ENCODE measurements at places on chromosomes 12 and 14.

GRCh38 chr12:120230974-120231315, 30.0 kb upstream of the RPLP0 start:
- DNase-seq, result no peak

- no peak for DNase-seq
Observed at GRCh38 chr12:54364413-54364812, at the start of gene GPR84. Gene GPR84 (minus strand): TSS chr12:54364486. CDS start chr12:54363851, 635 bp downstream.

DNA sequence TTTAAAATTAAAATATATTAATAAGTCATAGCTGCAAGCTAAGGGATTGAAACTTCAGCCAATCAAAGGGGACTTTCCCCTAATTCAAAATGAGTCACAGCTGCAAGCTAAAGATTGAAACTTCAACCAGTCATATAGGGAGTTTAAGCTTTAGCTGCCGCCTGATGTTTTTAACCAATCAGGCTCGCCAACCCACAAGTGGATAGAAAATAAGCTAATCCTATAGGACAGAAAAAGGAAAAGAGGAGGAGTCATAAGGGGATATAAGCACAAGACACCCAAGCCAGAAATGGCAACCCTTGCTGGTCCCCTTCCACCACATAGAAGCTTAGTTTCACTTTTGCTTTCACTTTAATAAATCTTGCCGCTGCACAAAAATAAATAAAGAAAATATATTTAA, 1154.6 kb downstream of the GALC start:
- no peak for DNase-seq

- no peak for DNase-seq
Observed at GRCh38 chr14:45194964-45195363, 58.0 kb downstream of the MIS18BP1 start.

GRCh38 chr12:112998987-112999767, 20.9 kb downstream of the OAS2 start:
- no peak for DNase-seq

DNA sequence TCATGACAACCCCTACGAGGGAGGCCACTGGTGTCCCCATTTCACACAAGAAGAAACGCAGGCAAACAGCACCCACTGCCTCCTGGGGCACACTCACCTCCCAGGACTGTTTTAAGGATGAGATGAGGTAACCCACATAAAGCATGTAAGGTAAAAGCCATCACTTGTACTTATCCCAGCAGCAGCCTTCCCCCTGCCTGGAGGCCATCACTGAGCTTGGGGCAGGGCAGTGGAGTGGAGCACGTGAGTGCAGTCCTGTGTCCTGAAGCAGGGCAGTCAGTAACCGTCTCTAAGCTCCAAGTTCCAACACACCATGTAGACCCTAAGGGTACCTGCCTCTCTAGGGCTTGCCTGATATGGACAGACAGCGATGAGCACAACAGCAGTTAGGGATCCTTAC, 1.7 kb downstream of the POLE start:
- DNase-seq, result no peak

- DNase-seq, result no peak
Observed at GRCh38 chr14:106622200-106622745, 1095.9 kb downstream of the TMEM121 start.

Data from anterior cingulate cortex (tissue), 58 donors.